ENCODE measurements at places on chromosomes 1 and 21.

- no peak for DNase-seq
These were observed 4.5 kb upstream of the NHLH1 start for GRCh38 chr1:160362168-160362957.

- no peak for DNase-seq
These were observed 37.6 kb downstream of the PARP1 start for GRCh38 chr1:226370144-226370923.

DNA sequence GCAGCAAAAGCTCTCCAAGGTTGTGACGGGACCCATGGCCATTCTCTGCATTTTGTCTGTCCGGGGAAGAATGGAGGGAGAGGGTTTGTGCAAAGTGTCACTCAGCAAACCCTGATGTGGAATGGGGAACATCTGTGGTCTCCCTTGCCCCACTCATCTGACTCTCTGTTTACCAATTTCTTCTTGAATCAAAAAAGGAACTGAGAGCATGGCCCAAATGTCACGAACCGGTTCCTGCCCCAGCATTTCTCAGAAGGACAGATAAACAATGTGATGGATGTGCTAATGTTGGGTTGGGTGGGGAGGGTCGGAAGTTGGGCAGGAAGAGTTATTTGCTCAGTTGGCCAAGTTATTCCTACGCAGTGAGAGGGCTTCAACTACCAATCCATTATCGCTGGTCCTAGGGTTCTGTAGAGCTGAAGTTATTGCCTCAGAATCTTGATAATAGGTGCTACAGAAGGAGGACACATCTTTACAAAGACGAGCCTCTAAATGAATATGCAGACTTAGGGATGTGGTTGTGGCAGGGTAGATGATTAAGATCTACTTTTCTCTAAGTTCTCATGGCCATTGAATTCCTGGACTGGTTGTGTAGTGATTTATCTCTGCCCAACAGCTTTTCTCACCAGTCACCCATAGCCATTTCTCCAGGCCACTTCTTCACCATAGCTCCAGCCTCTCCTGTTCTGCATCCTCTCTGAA, 9.6 kb upstream of the DUSP12 start:
- DNase-seq, result no peak

DNA sequence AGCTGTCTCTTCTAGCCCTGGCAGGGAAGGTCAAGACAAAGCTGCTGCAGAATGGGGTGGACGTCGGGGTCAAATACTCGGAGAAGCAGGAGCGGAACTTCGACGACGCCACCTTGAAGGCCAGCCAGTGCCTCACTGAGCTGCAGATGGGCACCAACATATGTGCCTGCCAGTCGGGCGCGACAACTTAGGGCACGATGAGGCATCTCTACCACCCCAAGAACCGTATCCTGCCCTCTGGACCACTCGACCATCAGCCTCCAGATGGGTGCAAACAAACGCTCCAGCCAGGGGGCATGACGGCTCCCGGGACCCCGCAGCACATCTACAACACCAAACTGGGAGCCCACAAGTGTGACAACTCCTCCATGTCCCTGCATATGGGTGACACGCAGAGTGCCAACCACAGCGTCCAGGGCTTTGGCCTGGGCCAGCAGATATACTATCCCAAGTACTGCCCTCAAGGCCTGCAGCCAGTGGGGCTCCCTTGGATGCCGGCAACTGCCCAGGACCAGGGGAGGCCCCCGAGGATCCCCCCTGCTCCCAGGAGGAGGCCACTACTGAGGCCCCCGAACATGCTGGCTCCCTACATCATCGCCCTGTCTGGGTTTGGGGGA, 42.5 kb upstream of the POGK start:
- no peak for DNase-seq

- no peak for DNase-seq
These were observed 15.8 kb downstream of the MAPKAPK2 start for GRCh38 chr1:206700445-206701036.

DNA sequence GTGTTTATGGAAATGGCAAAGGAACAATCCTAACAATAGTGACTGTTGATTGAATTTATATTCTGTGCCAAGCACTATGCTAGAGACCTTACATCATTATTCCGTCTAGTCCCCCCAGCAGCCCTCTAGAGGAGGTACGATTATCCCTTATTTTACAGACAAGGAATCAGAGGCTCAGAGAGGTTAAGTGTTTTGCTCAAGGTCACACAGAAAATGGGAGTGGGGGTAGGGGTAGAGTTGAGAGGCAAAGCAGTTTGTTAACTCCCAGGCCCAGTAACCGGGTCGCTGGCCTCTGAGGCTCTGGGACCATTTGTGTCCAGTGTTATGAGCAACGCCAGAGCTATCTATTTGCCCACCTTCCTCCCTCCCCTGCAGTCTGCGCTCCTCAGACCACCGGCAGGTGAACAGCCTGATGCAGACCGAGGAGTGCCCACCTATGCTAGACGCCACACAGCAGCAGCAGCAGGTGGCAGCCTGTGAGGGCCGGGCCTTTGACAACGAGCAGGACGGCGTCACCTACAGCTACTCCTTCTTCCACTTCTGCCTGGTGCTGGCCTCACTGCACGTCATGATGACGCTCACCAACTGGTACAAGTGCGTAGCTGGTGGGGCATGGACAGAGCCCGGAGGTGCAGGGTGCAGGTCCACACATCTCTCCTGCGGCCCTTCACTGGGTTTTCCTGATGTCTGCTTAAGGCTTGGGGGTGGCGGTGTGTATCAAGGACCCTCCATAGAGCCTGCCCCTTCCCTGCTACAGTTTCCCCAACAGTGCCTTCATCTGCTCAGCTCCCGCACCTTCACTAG, 19.8 kb downstream of the SERINC2 start:
- DNase-seq, result no peak

- DNase-seq, result no peak
These were observed 55.9 kb downstream of the MACO1 start for GRCh38 chr1:25486602-25487001.

- DNase-seq, result no peak
These were observed 57.6 kb upstream of the APOBEC4 start for GRCh38 chr1:183710734-183711133.

DNA sequence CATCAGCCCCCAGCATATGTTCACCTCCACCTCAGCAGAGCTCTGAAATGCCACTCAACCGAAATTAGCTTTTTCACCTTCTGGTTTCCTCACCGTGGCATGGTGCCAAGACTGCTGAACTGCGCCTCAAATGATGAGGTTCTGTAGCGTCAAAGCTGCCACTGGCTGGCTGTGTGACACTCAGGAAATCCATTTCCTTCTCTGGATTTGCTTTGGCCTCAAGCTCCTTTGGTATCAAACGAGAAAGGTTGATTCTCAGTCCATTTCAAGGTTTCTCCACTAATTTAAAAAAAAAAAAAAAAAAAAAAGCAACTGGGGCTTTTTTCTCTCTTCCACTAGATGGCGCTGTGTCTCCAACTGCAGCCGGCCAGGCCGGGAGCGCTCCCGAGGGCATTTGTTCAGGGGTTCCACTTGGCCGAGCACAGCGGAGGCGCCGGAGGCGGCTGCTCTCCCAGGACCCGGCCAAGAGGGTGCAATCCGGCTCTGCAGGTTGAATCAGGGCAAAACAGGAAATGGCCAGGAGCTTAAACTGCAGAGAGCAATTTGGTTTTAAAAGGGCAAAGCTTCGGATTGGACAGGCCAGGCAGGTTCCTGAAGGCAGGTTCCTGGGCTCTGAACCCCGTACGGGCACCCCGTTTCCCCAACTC, 26.5 kb upstream of the PLA2G2C start:
- DNase-seq, result peak; percentile 67

All from right kidney (tissue), 9 donors.